C1 segment of cervical spinal cord (tissue), 14 donors: ENCODE measurements at places on chromosomes 16 and 17.

DNA sequence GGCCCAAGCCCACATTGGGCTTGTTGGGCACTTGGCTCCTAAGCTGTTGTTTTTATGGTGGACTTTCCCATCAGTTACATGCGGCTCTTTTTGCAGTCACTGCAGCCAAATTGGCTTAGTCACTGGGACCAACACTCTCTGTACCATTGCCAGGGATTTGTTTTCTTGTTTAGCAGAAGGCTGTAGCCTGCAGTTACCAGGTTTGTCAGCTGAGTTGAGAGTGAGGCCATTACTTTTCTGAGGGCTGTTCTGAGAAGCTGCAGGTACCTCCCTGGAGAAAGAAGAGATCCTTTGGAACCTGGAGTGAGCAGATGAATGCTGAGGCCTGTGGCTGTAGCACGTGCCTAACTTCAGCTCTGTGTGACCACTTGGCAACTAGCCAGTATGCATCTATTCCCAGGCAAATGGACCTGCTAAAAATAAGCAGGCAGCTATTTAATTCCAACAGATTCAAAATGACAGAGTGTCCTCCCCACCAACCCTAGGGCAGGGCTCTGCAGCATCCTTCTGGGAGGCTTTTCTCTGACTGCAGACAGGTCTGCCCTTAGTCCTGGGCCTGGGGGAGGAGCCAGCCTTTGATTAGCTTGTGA lies 12.9 kb downstream of the AKAP1 start:
- peak; percentile 22 for DNase-seq

- DNase-seq, result no peak
Observed at GRCh38 chr17:68850749-68851510, 104.3 kb downstream of the ABCA8 start.

DNA sequence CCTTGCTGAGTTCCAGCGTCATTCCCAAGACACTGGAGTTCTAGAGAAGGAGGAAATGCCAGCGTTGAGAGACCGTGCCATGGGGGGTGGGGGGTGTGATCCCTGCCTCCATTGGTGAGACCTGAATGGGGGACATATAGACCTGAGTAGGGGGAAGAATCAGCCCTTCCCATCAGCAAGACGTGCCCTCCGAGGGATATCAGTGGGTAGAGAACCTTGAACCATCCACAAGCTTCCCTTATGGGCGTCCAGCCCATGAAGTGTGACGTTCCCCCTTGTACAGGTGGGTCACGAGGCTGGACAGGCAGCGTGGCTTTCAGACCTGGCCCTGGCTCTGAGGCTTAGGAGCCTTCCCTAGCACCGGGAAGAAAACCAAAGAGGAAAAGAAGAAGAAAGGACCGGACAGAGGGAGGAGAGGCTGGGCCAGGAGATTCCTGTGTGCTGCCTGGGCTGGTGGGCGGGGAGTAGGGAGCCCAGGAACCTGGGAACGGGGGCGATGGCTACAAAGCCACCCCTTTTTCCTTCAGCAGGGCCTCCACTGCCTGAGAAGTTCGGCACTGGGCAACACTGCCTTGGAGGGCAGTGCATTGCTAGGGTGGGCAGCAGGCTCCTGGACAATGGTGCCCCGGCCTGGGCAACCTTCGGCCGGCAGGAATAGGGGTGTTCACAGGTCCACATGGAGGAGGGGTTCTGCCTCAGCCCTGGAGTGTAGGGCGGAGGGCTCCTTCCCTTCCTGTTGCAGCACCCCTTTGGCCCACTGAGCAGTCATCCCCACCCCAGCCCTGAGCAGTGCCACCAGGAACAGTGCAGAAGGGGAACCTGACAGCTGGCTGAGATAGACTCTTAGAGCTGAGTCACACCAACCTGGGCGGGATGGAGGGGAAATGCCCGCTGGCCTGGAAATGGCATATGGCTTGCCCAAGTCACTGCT lies 7.2 kb downstream of the RAB11FIP4 start:
- no peak for DNase-seq

- no peak for DNase-seq
Observed at GRCh38 chr17:65918916-65919315, 273.0 kb downstream of the CEP112 start.

DNA sequence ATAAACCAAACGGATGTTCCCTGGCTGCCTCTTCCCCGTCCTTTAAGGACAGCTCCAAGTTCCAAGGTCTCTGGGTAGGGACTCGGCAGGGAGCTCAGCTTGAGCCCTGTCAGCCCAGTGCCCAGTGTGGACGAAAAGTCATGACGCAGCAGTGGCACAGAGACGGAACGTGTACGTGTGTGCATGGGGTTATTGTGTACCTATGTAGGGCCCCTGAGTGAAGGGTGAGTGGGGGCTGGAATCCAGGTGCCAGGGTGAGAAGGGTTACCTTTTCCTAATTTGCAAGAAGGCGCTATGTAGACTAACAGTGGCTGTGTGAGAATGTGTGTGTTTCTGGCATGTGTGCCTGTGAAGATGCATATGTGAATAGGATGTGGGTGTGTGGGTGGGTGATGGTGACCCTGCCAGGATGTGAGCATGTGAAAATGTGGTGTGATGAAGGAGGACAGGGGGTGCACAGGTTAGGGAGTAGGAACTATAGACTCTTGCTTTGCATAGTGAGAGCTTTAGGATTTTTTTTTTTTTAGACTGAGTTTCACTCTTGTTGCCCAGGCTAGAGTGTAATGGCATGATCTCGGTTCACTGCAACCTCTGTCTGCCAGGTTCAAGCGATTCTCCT lies 6.0 kb downstream of the SCN4A start:
- DNase-seq, result no peak

DNA sequence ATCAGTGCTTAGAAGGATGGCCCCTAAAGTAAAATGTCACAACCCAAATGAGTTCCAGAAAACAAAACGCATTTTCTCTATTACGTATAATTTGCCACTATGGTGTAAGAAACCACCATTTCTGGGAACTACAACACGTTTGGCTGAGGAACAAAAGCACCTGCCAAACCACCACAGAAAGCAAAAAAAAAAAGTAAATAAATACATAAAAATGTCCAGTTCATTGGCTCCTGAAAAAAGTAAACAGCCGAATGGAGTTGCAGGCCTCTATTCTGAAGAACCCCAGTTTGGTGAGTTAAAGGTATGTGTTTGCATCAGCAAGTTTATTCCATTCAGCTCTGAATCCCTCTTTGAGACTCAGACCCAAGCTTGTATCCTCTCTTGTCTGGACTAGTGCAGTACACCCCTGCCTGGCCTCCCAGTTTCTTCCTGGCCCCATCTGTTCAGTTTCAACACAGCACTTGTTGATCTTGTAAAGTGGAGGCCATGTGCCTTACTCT lies 36.9 kb downstream of the ERN1 start:
- DNase-seq, result no peak

DNA sequence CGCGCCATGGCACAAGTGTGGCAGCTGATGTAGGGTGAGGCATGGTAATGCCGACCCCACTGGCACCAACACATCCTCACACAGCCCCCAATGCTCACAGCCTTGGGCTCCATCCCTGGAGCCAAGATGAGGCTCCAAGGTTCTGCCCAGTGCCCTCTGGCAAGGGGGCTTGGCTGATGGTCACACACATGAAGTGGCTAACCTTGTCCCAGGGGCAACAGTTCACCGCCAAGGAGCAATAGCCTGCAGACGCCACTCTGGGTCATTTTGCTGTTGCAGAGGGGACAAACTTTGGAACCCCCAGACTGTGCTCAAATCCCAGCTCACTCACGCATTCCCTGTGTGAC lies 26.8 kb downstream of the TNFRSF13B start:
- no peak for DNase-seq

DNA sequence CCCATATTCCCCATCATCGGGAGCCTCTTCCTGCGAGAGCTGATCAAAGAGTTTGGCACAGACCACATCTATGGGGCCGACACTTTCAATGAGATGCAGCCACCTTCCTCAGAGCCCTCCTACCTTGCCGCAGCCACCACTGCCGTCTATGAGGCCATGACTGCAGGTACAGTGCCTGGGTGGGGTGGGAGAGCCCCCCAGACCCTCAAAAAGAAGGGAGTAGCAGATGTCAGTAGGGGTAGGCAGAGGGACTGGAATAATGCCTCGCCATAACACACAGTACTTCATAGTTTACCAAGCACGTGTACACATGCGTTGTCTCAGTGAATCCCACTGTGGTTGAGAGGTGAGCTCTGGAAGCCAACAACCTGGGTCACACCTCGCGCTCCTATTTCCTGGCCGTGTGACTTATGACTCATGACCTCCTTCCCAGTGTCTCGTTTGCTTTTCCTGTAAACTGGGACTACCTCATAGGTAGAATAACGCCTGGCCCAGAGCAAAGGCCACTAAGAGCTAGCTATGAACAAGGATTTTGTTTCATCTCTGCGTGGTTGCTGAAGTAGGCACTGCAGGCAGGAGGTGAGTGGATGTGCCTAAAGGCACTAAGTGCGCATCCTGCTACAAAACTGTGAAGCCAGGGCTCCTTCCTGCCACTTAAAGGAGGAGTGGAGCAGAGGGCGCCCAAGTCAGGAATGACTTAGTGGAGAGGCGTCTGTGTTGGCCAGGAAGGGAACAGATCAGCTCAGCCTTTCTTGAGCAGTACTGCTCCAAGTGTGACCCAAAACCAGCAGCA lies 5.2 kb downstream of the NAGLU start:
- DNase-seq, result no peak

DNA sequence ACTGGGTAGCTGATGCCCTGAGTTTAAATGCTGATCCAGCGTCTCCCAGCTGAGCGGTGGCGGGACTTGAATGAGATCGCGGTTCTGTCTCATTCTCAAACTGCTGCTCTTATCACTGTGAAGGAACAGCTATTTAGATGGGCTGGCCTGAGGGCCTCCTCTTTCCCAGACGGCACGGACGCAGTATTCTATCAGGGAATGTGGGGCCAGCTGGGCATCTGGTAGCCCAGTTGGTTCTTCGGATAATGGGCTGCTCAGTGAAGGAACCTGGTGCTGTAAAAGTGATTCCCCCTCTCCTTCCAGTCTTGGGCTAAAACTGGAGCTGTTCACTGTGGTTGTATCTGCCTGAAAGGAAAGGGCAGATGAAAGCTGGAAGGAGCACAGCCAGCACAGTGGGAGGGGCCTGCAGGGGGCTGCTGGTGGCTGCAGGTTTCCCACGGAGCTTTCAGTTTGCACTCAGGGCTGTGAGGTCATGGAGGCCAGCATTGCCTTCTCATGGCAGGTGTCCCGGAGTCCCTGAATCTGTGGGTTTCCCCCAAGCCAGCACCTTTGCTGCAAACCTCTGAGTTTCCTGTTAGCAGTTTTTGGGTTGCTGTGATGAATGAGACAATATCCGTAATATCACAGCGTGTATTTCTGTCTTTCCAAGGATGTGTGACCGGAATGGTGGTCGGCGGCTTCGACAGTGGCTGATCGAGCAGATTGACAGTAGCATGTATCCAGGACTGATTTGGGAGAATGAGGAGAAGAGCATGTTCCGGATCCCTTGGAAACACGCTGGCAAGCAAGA lies 3.6 kb downstream of the IRF8 start:
- DNase-seq, result no peak

DNA sequence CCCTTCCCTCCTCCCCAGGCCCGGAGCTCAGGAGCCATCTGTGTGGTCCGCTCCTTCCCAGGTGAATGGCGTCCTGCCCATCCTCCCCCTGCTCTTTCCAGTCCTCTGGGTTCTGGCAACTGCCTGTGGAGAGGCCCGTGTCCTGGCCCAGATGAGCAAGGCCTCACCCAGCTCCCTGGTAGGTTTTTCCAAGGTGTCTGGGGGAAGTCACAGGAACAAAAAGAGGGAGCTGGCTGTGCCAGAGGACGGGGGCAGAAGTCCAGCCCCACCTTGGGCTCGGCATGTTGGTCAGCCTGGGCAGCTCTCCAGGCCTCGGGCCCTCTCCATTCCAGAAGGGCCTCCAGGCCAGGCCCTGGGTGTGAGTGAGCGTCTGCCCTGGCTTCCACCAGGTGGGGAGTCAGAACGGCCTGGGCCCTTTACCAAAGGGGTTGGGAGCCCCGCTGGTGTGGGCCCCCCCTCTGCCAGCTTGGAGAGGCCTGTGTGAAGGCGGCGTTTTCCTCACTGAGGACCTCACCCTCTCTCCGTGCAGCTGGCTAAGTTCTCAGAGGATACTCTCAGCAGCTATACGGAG lies 25.1 kb downstream of the CASKIN2 start:
- DNase-seq, result no peak

DNA sequence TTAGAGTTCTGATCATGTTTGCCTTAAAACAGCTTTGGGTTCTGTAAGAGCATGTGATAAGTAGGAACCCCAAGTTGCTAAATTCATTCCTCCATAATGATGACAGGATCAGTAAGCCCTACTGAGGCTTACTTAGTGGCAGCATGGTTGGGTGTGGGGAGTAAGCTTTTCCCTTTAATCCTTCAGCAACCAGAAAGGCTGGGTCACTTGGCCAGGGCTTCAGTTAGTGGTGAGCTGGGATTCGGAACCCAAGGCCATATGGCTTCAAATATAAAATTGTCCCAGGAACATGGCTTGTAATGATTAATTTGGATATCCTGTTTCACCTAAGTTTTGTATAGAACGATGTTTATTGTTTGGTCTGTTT lies 850 bp downstream of the GINS3 start:
- no peak for DNase-seq

DNA sequence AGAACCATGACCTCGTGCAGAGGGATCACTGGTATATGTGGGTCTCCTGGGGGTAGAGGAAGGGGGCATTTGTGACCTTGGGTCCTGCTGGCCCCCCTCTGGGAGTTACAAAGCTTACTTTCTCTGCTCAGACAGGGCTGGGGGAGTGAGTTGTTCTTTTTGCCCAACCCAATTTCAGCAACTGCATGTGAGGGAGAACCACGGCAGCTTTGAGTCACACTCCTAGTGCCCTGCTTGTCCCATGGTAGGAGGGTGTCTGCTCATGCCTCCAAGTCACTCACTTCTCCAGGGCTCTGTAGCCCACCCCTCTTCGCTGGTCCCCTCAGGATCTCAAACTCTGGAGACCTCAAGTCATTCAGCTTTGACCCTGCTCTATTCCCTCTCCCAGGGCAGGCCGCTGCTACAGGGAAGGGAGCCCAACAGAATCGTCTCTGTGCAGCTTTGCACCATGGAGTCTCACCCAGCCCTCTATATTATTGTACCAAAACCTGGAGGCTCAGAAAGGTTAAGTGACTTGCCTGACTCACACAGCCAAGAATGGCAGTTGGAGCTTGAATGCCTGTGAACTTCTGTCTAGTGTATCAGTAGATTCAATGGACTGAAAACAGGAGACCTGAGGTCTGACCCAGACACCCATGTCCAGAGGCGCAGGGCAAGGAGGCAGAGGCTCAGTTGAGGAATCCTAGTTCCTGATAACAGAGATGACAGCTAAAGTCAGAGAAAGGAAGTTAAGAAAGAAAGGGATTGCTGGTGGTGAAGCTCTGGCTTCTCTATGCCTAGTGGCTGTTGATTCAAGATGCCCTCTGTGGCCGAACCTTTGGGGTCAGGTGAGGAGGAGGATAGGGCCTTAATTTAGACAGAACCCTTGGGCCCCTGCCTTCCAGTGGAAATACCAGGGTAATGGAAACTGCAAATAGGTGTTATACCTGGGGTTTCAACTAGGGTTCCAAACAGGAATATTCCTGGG lies 14.6 kb upstream of the ETV4 start:
- DNase-seq, result no peak

DNA sequence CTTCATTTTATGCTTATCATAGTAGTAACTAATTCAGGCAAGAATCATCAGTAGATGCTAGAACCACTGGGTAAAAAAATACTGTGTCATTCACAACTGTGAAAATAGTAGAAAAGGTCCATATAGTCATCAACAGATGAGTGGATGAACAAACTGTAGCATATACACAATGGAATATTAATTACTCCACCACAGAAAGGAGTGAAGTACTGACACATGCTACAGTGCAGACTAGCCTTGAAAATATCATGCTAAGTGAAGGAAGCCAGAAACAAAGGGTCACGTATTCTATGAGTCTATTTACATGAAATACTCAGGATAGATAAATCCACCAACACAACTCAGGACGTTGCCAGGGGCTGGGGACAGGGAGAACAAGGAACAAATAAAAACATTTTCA lies 13.3 kb downstream of the USP22 start:
- DNase-seq, result no peak

GRCh38 chr16:57024894-57025680 lies 35.7 kb downstream of the NLRC5 start:
- DNase-seq, result no peak
